ENCODE measurements at places on chromosomes 1 and 21.

- H3K36me3 ChIP-seq, result no peaks in the 10 kb centered on the region
- no peak for DNase-seq
- H3K4me1 ChIP-seq, result peaks cover 18% of the 10 kb centered on the region
- no peak overlapping the region for H3K27ac ChIP-seq
Measured at GRCh38 chr1:204154568-204155255, 2.9 kb upstream of the ETNK2 start.

DNA sequence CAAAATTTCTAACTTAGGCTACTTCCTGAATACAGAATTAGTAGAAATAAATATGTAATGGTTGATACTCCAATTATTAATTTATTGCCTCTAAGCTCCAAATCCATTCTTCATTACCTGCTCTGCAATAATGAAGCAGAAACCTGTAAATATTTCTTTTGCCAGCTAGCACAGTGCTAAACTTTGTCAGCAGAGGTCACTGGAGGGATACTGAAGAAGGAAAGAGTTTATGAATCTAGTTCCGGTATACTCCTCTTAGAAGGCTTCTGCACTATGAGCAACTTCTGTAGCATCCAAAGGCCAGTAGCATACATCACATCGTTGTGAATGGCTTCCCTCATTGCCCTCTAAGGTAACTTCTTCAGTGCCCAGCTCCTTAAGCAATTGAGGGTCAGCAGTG lies 81.0 kb upstream of the LHX8 start:
- H3K36me3 ChIP-seq, result no peaks in the 10 kb centered on the region
- no peak overlapping the region for H3K27ac ChIP-seq
- H3K4me1 ChIP-seq, result no peaks in the 10 kb centered on the region
- no peak overlapping the region for H3K4me3 ChIP-seq

- no peaks in the 10 kb centered on the region for H3K4me1 ChIP-seq
- no peaks in the 10 kb centered on the region for H3K27me3 ChIP-seq
- no peaks in the 10 kb centered on the region for H3K36me3 ChIP-seq
Measured at GRCh38 chr1:109341944-109342930, 35.4 kb upstream of the MYBPHL start.

DNA sequence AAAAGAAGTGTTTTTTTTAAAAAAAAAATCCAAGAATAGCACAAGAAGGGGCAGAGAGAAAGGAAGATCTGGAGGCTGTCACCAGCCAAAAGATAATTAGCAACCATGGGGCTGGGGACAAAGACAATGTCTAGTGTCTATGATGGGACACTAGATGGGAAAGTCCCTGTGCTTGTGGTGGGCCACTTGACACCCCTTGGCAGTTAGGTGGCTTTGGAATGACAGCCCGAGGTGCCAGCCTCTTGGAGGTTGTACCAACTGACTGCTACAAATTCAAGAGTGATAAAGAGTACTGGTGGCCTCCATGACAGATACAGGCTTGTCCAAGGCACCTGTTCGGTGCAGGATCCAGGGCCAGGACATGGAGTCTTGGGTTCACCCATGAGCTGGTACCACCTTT lies 21.6 kb downstream of the ATP2B4 start:
- no peaks in the 10 kb centered on the region for H3K27me3 ChIP-seq
- no peak overlapping the region for H3K27ac ChIP-seq
- peaks cover 14% of the 10 kb centered on the region for H3K36me3 ChIP-seq
- no peak overlapping the region for H3K4me3 ChIP-seq
- DNase-seq, result no peak
- H3K4me1 ChIP-seq, result peaks cover 64% of the 10 kb centered on the region

- H3K4me3 ChIP-seq, result no peak overlapping the region
- no peaks in the 10 kb centered on the region for H3K36me3 ChIP-seq
- DNase-seq, result no peak
Measured at GRCh38 chr1:8711151-8711550, 106.3 kb downstream of the RERE start.

All from CD4-positive, alpha-beta T cell (primary cell).